ENCODE measurements at places on chromosomes 2 and 18. TPM values are rescaled to one million over a fixed set of nuclear protein-coding genes. Genes with fewer than 3 reads are reported as not detected.

DNA sequence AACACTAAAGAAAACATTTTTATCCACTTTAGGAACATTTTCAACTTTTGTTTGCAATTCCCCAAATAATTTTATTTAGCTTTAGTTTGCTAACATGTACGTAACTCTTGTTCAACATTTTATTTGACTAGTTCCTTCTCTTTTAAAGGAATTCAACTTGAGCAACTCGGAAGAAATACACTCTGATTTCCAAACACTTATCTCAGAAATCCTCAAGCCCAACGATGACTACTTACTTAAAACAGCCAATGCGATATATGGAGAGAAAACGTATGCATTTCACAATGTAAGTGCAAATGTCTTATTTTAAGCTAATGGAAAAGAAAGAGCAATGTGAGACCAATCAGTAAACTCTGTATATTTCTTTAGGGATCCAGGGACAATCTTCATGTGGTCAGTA lies 10.1 kb downstream of the SERPINB10 start:
- no peak overlapping the region for H3K4me3 ChIP-seq
- DNase-seq: no peak
- peaks cover 27% of the 10 kb centered on the region for H3K27me3 ChIP-seq

GRCh38 chr2:74856004-74856578 lies 22.2 kb downstream of the HK2 start:
- no peaks in the 10 kb centered on the region for H3K27me3 ChIP-seq
- H3K27ac ChIP-seq: no peak overlapping the region
- no peak overlapping the region for H3K4me3 ChIP-seq
- no peak for DNase-seq

- DNase-seq: no peak
- no peaks in the 10 kb centered on the region for H3K36me3 ChIP-seq
- peaks cover 4% of the 10 kb centered on the region for H3K4me1 ChIP-seq
- no peak overlapping the region for H3K4me3 ChIP-seq
Observed at GRCh38 chr2:38323623-38324022, 53.5 kb downstream of the ATL2 start.

- peaks cover 14% of the 10 kb centered on the region for H3K36me3 ChIP-seq
- no peak overlapping the region for H3K27ac ChIP-seq
- DNase-seq: no peak
- peaks cover 26% of the 10 kb centered on the region for H3K4me1 ChIP-seq
Observed at GRCh38 chr18:46199515-46200147, 95.4 kb downstream of the HAUS1 start.

GRCh38 chr2:165891943-165892342 lies 61.6 kb downstream of the TTC21B start:
- DNase-seq: no peak
- H3K4me3 ChIP-seq: no peak overlapping the region
- no peaks in the 10 kb centered on the region for H3K4me1 ChIP-seq
- no peak overlapping the region for H3K27ac ChIP-seq
- peaks cover 52% of the 10 kb centered on the region for H3K36me3 ChIP-seq
- no peaks in the 10 kb centered on the region for H3K27me3 ChIP-seq

DNA sequence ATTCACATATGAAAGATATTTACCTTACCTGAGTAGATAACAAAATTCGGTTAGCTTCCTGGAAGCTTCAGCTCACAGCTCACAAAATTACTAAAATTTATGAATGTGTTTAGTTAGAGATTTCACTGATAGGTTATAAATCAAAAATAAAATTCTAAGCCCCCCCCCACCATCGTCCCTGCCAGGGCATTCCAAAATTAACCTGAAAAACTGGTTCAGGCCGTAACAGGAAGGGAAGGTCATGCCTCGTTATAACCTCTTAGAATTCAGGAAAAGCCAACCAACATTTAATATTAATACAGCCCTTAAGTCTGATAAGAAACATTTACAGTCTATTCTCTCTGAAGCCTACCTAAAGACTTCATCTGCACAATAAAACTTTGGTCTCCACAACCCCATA lies 48.9 kb downstream of the COX7A2L start:
- H3K36me3 ChIP-seq: peaks cover 63% of the 10 kb centered on the region
- no peak overlapping the region for H3K4me3 ChIP-seq
- no peak overlapping the region for H3K27ac ChIP-seq
- H3K27me3 ChIP-seq: no peaks in the 10 kb centered on the region

- DNase-seq: no peak
- H3K4me1 ChIP-seq: no peaks in the 10 kb centered on the region
- H3K36me3 ChIP-seq: no peaks in the 10 kb centered on the region
- H3K4me3 ChIP-seq: no peak overlapping the region
- no peaks in the 10 kb centered on the region for H3K27me3 ChIP-seq
- H3K27ac ChIP-seq: no peak overlapping the region
Observed at GRCh38 chr2:122251566-122251965, 496.1 kb downstream of the TSN start.

DNA sequence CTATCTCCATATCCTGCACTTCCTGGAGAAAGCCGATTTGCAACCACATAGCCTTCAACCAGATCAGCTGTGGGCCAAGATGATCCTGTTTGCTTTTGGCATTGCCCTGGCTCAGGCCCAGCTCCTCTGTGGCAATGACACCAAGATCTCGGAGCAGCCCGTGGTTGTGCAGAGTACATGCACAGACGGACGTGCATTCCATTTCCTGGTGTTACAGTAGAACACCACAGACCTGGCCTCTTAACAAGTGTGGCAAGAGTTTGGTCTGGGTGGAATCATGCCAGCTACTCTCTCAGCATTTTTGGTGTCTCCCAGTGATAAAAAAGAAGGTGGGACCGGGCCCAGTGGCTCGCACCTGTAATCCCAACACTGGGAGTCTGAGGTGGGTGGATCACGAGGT lies 20.0 kb downstream of the MALT1 start:
- DNase-seq: no peak
- H3K4me1 ChIP-seq: peaks cover 73% of the 10 kb centered on the region
- H3K4me3 ChIP-seq: no peak overlapping the region
- H3K27ac ChIP-seq: peak overlapping the region; percentile 24

- H3K36me3 ChIP-seq: peaks cover 23% of the 10 kb centered on the region
- no peaks in the 10 kb centered on the region for H3K27me3 ChIP-seq
- peaks cover 4% of the 10 kb centered on the region for H3K4me1 ChIP-seq
- DNase-seq: no peak
Observed at GRCh38 chr18:76875390-76876325, 53.3 kb downstream of the ZNF236 start.

DNA sequence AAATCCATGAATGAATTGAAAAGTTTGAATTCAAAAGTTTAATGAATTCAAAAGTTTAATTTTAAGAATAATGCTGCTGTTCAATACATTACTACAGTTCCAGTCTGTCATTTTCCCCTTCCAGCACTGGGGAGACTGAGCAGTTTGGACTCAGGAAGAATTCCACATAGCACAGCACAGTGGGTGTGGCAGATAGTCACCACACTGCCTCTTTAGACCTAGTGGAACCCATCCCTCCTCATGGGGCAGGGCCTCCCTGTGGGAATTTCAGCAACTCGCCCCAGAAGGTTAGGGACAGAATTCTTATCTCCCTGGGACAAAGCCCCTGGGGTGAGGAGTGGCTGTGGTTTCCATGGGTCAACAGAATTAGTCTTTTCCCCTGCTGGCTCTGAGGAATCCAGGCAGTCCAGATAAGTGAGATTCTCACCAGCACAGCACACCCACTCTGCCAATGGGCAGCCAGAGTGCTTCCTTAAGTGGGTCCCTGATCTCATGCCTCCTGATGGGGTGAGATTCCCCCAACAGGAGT lies 442.0 kb upstream of the SYT4 start:
- no peak for DNase-seq
- H3K4me1 ChIP-seq: no peaks in the 10 kb centered on the region
- no peak overlapping the region for H3K27ac ChIP-seq
- no peaks in the 10 kb centered on the region for H3K36me3 ChIP-seq
- H3K27me3 ChIP-seq: no peaks in the 10 kb centered on the region

DNA sequence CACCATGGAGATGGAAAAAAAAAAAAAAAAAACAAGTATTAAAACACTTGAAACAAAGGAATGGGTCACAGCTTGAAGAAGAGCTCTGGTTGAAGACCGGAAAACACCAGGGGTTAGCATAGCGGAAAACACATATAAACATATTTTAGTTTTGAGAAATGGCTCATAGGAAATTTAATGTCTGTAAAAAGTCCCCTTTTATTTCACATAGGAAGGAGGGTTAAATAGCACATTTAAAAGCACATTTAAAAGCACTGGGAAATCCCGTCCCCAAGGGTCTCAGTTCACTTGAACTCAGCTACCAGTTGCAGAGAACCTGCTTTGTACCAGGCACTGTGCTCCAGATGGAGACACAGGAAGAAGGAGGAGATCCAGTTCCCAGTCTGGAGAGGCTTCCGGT lies 65.5 kb downstream of the KCNE4 start:
- H3K27me3 ChIP-seq: no peaks in the 10 kb centered on the region
- no peaks in the 10 kb centered on the region for H3K4me1 ChIP-seq
- H3K27ac ChIP-seq: no peak overlapping the region

- no peaks in the 10 kb centered on the region for H3K27me3 ChIP-seq
- DNase-seq: no peak
- no peaks in the 10 kb centered on the region for H3K4me1 ChIP-seq
- H3K36me3 ChIP-seq: no peaks in the 10 kb centered on the region
Observed at GRCh38 chr2:18001671-18002070, 123.2 kb downstream of the KCNS3 start.

The REEP1 gene
- total RNA-seq: not detected

The SIX3 gene
- not detected for total RNA-seq

The DOK6 gene
- not detected for total RNA-seq

The CFAP65 gene
- not detected for total RNA-seq

Measured in CD4-positive, alpha-beta T cell (primary cell).